Brain (organoid and tissue), 16 donors: ENCODE measurements at places on chromosomes 1 and 21.

GRCh38 chr1:161214369-161214768 lies 726 bp upstream of the FCER1G start:
- no peak for DNase-seq

- no peak for DNase-seq
These were observed 60.0 kb downstream of the BACE2 start for GRCh38 chr21:41228006-41228370.

DNA sequence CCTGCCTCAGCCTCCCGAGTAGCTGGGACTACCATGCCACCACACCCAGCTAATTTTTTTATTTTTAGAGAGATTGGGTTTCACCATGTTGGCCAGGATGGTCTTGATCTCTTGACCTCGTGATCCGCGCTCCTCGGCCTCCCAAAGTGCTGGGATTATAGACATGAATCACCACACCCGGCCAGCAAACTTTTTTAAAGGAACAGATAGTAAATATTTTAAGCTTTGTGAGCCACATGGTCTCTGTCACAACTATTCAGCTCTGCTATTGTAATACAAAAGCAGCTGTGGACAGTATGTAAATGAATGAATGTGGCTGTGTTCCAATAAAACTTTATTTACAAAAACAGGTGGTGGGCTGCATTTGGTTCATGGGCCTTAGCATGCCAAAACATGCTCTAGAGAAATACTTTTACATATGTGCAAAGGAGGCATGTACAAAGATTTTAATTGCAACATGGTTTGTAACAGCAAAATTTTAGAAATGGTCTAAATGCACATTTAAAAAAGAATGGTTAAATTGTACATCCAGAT lies 47.0 kb downstream of the CDCP2 start:
- DNase-seq = no peak

DNA sequence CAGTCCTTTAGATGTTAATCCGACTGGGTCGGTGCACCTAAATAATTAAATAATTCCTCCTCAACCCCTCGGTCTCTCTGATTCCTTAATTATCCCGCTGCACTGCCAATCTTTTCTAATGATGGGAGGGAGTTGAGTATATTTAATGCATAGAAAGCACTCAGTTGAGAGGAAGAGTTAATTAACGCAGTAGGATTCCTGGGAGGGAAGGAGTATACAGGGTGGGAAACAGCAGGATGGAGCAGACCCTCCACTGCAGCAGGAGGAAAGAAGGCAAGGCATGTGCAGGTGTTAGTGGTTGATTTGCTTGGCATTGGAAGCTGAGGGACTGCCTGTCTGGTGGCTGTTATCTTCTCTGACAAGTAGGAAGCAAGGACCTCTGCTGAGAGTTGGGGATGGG lies 9.9 kb upstream of the REN start:
- peak; percentile 57 for DNase-seq

DNA sequence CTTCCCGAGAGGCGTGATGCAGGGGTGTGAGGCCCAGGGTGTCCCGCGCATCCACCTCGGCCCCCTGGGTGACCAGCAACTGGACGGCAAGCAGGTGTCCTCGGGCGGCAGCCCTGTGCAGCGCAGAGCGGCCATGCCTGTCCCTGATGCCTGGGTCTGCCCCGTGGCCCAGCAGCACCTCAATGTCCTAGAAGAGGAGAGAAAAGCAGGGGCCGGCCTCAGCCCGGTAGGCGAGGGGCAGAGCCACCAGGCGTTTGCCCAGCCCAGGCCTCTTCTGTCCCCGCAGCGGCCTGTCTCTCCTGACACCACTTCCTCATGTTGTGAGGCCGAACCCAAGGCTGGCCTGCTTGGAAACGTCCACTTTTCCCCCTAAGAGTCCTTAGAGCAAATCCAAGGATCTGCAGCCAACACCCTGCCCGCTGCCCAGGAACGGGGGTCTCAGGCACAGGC lies 1.7 kb downstream of the ANKRD65 start:
- no peak for DNase-seq

- no peak for DNase-seq
These were observed 4.1 kb downstream of the L1TD1 start for GRCh38 chr1:62198781-62199125.

DNA sequence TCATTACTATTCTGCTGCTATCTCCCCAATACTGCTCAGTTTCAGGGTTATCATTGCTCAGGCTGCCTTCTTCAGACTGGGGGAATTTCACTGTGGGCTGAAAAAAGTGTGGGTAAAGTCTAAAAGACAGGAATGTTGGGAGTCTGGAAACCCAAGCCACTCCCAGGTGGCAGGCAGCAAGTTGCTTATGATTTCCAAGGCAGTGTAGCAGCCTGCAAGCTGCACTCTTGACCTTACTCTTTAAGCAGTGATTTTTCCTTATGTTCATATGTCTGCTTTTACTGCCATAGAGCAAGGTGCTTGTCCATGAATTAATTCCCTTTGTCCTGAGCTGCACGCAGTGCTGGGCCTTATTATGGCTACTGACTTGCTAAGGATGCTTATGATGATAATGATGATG lies 53.1 kb downstream of the PHC2 start:
- no peak for DNase-seq

DNA sequence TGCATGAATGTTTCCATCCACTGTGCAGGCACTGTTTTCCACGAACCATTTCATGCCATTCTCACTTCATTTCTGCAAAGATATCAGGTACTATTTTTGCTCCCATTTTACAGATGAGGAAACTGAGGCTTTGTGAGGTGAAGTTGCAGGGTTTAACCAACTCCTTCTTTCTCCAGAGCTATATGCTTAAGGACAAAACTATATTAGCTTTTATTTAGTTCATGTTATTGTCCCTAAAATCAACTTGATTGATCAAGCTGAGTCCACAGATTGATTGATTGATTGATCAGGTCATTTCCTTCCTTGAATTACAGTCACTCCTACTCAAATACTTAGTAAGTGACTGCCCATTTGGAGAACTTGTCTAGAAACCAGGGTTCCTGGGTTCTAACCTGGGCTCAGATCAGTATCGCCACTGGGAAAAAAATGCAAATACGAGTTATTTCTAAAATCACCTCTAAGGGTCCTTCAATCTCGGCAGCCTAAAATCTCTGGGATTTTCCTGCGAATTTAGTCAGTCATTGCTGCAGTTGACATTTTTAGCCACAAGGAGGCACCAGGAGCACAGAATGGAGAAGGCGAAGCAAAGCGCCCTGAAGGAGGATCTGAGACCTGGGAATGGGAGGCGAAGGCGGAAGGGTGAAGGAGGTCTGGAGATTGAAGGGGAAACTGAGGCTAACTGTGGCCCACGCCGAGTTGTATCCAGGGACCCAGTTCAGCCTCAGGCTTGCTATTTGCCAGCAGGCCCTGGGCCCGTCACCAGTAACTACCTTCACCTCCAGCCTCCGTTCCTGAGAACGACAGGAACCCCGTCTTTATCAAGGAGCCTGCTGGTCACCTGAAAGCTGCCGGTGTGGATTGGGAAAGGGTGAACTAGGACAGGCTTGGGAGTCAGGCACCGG lies 14.3 kb upstream of the MUL1 start:
- peak; percentile 80 for DNase-seq

DNA sequence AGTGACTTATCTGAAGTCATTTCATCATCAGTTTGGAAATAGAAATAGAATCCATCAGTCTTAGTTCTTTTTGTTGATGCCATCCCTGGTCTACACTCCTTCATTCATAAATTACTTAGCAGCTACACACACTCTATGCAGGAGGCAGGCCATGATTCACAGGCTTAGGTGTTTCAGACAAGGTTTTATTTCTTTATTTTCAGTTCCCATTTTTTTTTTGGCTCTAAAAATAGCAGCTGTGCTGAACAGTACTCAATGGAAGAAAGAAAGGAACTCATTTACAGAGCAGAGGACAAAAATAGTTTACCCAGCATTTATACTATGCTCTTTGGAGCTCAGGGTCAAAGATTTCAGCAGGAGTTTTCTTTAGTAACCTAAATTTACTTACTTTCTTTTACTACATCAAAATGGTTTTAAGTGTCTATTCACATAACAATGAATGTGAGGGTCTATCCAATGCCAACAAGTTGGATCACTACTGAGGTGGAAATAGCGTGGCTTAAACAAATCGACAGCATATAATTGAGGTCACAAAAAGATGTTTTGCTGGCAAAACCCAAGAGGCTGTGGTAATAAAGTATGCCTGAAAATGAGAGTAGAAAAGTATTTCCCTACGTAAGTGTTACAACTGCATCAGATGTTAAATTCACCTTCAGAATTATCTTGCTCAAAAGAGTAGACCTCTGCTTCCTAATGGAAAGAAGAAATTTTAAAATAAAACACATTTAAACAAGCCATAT lies 7.7 kb downstream of the KRTAP19-8 start:
- no peak for DNase-seq

DNA sequence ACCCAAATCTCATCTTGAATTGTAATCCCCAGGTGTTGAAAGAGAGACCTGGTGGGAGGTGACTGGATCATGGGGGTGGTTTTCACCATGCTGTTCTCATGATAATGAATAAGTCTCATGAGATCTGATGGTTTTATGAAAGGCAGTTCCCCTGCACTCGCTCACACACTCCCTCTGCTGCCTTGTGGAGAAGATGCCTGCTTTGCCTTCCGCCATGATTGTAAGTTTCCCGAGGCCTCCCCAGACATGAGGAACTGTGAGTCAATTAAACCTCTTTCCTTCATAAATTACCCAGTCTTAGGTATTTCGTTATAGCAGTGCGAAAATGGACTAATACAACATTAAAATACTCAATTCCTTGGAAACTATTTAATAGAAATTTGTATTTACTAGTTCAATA lies 99.2 kb downstream of the PROX1 start:
- DNase-seq = no peak

DNA sequence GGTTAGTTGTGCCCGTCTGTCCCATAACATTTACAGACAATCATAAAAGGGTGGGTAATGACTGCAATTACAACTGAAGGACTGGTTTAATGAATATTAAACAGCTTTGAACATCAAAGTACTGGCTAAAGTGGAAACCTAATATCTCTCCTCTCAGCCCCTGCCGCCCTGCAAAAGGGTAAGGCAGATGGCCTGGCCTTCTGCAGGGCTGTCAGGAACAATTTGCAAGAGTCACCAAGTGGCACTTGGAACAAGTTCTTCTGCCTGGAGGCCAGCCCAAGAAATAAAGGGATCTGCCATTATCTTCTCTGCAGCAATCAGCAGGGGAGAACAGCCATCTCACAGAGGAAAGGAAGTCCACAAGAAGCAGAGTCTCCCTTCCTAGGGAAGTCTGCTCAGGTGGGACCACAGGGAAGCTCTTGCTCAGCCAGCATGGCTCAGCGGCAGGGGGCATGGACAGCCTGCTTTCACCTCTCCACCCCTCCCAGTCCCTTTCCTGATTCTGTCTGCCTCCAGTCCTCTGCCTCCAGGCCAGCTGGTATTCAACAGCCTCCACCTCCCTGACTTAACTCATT lies 96.1 kb downstream of the TRABD2B start:
- DNase-seq = peak; percentile 29

GRCh38 chr1:206023695-206024094 lies at the start of gene CTSE:
Gene CTSE (minus strand): TSS chr1:206023895. CDS start chr1:206023791, 104 bp downstream.
- DNase-seq = no peak

DNA sequence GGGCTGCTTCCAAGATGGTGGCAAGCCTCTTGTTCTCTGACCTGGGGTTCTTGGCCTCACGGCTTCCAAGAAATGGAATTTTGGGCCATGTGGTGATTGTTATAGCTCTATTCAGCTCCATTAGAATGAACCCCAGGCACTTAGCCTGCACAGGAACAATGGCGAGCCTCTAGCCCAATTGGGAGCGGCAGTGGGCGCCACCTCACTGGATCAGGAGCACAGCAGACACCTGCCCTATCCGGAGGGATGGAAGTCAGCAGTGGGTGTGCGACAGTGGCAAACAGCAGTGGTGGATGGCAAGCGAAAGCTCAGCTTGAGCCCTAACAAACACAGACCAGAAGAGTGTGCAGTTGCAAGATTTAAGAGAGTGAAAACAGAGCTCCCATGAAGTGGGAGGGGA lies 230.9 kb downstream of the GPR52 start:
- no peak for DNase-seq

GRCh38 chr1:97806996-97807520 lies 113.8 kb downstream of the DPYD start:
- no peak for DNase-seq

DNA sequence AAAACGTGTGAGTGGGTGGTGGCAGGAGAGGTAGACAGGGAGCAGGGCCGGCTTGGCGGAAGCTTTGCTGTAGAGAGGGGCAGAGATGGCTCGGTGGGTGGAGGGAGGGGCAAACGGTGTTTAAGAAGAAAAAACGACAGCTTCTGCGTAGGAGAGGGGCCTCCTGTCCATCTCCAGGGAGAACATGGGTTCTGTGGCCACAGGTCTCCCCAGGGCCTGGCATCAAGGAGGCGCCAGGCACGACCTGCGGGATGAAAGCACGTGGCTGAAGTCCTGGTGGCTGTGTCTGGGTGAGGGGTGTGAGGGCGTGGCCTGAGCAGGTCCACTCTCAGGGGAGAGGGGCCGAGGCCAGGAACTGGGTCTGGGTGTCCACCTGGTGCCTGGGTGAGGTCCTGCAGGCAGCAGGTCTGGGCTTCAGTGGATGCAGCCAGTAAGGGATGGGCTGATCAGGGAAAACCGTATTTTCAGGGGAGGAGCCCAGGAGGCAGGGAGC lies 940 bp upstream of the PRKCZ start:
- no peak for DNase-seq

GRCh38 chr1:65524931-65525265 lies 104.4 kb downstream of the LEPR start:
- DNase-seq = peak; percentile 6

- no peak for DNase-seq
These were observed 142.0 kb downstream of the MAST2 start for GRCh38 chr1:45945426-45945825.

GRCh38 chr1:225654277-225654597 lies 1.3 kb upstream of the ENAH start:
- no peak for DNase-seq

DNA sequence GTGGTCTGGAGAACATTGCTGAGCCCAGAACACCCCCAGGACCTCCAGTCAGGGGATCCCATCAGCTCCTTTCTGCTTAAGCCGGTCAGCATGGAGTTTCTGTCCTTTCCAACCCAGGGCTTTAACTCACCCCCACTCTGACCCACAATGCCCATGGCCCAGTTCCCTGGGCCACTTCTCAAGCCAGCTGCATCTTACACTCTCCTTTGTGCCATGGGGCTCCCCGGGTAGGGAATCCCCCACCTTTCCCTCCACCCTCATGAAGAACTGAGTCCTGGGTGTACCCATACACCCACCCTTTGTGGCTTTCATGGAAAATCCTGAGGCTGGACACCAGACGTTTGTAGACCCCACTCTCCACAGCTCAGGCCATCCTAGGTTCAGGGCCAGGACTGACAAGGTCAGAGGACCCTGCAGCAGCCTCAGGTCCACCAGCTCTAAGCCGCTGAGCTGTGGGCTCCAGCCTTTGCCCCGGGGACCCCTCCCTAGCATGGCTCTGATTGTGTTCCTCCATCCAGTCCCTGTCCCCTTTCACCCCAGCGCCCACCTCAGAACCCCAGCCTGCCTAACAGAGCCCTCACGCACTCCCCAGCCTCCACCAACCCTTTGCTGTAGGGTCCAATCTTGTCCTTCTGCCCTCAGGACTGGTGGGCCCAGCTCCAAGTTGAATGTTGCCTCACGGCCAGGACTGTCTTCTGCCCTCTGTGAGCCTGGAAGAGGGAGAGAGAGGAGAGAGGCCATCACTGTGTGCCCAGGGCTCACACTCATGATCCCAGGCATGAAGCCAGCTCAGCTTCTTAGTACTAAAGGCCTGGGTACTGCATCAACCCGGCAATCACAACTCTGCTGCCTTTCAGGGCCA lies 394.8 kb downstream of the MATN1 start:
- no peak for DNase-seq
